Activated T-helper 1 cell treated with anti-CD3 and anti-CD28 coated beads, Interleukin-2, amount 50 U/mL, for 16 hours (primary cell): ENCODE measurements at places on chromosomes 5 and 9.

DNA sequence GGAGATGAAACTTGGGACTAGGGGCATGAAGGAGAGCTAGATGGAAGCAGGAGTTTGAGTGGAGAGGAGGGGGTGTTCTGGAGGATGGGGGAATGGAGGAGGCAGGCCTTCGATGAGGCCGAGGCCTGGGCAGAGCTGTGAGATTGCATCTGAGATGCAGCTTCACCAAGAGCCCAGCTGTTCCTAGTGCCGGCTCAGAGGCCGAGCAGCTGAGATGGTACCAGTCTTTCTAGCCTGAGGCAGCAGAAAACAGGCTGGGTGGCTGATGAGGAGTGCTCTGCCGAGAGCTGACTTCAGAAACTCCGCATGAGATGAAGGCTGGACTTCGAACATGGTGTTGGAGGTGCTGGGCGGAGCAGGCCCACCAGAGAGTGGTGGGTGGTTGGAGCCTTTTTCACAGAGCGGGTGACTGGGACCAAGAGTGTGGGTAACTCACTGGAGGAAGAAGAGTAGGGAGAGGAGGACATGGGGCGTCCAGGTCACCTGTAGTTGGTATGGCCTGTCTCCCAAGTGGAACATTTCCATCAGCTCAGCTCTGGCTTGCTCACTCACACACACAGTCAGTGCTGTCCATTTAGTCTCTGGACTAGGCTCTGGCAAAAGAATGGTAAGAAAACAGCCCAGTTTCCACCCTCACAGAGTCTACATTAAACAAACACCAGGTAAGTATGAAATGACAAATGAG is 54.7 kb downstream of the TMOD1 start:
- DNase-seq, result no peak

- no peak for DNase-seq
These were observed 109.0 kb upstream of the FSTL4 start for GRCh38 chr5:133721365-133721764.

DNA sequence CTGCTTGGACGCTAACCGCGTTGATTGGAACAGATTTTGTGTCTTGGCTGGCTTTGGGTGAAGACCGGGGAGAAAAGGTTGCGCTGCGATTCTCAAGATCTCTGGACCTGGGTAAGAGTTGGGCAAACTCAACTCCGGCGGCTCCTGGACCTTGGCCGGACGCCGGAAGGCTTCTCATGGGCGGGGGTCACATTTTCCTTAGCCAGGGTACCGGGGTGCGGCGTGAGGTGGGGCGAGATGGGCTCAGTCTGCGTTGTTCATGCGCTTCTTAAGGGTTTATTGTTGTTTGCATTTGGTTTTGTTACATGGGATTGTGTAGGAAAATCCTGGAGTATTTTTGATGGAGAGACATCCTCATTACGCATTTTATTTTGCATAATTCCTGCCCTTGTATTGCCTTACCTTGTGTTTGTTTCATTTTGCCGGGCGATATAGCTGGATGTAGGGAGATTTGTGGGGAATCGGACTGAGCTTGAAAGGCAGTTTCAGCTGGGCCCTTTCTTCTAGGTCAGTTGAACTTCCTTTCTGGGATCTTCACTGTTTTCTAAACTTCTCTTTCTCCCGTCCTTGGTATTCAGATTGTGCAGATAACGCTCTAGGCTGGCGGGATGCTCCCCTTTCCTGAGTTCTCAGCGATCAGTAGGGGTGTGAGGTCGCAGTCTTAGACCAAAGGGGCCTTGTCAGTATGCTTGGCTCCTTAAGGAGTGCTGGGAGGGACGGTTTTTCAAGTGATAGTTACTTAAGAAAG is 524 bp downstream of the MEGF10 start:
- DNase-seq, result no peak

DNA sequence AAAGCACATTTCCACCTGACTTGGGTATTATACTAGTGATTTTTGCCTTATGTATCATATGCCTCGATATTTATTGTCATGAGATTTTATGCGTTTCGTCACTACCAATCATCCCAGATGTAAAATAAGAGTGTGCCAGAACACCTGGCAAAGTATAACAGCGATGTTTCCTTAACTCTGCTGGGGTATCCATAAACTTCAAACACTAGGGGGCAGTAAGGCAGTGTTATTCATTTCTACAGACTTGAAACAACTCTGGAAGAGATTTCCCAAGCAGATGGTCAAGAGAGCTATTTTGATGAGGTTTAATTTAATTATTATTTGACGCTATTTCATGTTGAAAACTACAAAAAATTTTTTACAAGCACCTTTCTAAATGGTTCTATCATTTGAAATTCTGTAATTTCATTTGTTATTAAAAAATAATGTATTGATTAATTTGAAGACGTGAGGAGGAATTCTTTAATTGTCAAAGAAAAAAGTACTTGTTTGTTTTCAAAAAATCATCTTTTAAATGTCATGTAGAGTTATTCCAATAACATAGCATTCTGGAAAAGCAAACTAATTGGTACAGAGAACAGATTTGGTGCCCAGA is 388.5 kb upstream of the CTNND2 start:
- no peak for DNase-seq

- DNase-seq, result no peak
These were observed 8.5 kb downstream of the ELL2 start for GRCh38 chr5:95953021-95953702.

DNA sequence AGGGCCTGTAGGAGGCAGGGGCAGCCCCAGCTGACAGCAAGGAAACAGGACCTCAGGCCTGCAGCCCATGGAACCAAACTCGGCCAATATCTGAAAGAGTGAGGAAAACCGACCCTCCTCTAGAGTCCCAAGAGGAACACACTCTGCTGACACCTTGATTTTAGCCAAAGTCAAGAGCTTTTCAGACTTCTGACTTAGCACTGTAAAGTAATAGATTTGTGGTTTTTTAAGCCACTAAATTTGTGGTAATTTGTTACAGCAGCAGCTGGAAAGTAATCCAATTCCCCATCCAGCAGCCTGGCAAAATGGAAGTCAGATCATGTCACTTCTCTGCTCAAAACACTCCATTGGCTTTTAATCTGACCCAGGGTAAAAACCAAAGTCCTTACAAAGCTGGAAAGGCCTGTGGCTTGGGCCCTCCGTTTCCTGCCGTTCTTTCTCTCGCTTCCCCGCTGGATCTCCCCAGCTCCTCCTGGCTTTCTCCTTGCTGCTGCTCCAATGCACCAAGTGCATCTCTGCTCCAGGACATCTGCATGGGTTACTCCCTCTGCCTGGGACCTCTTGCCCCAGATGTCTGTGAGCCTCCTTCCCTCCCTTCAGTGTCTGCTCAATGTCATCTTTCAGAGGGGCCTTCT is 79.0 kb downstream of the C5orf15 start:
- no peak for DNase-seq
